ENCODE measurements at places on chromosomes 13 and 19. TPM values are rescaled to one million over a fixed set of nuclear protein-coding genes. Genes with fewer than 3 reads are reported as not detected.

DNA sequence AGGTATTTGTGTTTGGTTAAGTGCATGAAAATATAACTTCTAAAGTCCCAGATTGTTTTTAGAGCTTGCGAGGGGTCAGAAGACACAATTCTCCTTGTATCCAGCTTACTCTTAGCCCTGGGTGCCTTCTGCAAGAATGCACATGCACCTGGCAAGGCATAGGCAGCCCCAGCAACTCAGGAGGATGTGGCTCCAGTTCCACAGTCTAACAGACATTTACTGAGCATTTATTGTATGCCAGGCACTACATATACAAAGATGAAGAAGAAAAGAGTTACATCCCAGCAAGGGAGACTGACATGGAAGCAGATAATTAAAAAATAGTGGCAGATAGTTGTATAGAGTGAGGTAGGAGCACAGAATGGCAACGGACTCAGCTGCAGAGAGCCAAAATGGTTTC, 101.1 kb upstream of the FRY start:
- H3K36me3 ChIP-seq, result no peaks in the 10 kb centered on the region
- no peak for DNase-seq
- H3K4me3 ChIP-seq, result no peak overlapping the region
- H3K4me1 ChIP-seq, result peaks cover 2% of the 10 kb centered on the region
- no peak overlapping the region for H3K27ac ChIP-seq

DNA sequence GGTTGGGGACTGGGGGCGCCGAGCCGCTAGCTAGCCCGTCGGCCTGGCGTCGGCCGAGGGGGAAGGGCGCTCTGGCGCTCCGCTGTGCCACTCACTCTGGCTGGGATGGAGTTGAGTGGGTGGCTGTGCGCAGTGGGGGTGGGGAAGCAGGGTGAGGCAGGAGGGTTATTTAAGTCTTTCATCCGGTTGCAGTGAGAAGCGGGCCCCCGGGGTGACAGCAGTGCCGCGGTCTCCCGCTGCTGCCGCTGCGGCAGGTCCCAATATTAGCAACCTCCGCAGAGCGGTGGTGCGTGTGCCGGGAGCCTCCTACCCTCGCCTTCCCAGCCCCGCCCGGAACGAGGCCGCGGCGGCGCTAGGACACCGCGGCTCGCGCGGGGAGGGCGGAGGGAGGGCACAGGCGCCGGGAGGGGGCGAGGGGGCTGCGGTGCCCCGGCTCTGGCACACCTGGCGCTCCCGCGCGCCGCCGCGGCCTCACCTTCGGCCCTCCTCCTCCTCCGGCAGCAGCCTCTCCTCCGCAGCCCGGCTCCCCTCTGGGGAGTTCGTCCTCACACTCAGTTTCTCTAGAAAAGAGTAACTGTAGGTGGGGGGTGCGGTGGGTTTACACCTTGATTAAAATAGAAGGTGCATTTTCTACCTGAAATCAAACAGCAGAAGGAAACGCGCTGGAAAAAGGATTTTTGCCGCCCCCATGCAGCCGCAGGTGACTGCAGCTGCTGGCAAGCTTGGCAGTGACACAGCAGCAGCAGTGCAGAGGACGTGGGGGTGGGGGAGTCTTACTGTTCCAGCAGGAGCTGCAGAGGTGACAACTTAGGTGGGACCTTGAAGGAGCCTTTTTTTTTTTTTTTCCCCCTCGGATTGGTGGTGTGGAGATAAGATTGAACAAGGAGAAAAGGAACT, 4.5 kb downstream of the FGF9 start:
- peak overlapping the region; percentile 46 for H3K4me3 ChIP-seq
- H3K4me1 ChIP-seq, result peaks cover 4% of the 10 kb centered on the region
- peaks cover 47% of the 10 kb centered on the region for H3K27me3 ChIP-seq
- no peaks in the 10 kb centered on the region for H3K36me3 ChIP-seq

DNA sequence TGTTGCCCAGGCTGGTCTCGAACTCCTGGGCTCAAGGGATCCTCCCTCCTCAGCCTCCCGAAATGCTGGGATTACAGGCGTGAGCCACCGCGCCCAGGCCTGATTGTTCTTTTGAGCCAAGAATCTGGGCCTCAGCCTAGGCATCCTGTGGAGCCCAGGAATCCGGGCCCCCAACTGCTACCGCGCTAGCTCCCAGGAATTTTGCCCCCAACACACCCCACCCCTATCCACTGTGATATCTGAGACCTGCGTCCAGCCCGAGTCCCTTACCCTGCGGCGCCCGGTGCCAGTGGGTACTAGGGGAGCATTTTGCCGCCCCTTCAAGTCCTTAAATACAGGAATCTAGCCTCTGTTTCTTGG, 838 bp upstream of the MYADM start:
- DNase-seq, result no peak
- peak overlapping the region; percentile 60 for H3K4me3 ChIP-seq
- H3K27me3 ChIP-seq, result no peaks in the 10 kb centered on the region

DNA sequence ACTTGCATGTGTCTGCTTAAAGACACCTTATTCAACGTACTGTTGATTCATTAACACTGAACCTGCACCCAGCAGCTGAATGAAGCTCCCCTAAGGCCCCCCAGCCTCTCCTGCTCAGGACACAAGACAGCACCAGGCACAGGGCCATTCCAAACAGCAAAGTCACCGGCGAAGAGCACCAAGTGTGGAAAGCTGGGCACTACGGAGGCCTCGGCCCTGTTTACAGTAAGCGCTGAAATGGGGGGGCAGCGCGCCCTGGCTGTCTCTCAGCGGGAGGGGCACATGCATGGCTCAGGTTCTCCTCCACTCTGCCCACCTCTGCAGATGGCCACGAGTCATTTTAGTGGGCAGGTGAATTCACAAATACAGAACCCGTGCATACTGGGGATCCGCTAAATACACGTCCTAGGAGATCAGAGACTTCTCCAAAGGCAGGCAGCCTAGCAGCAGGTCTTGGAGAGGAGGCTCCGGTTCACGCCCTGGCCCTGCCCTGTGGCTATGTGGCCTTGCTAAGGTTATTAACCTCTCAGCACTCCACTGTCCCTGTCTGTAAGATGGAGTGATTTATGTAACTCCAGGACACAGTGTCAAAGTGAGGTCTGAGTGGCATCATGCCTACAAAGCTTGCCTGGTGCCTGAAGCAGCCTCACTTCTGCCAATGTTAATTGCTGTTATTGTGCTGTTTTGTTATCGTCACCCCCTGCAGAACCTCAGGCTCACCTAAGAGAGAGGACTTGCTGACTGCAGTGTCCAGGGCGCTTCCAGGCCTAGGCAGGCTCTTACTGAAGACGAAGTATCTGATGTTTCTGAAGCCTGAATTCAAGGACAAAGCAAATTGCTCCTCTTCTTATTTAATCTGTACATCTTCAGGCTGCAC, 207.4 kb upstream of the SOX1 start:
- no peaks in the 10 kb centered on the region for H3K4me1 ChIP-seq
- DNase-seq, result no peak
- no peak overlapping the region for H3K27ac ChIP-seq
- H3K27me3 ChIP-seq, result no peaks in the 10 kb centered on the region
- H3K36me3 ChIP-seq, result no peaks in the 10 kb centered on the region
- H3K4me3 ChIP-seq, result no peak overlapping the region

Gene PLIN4
- total RNA-seq, result under 0.01 TPM

Gene CALR3
- not detected for total RNA-seq

Measured in IMR-90 (cell line).